Liver (tissue), 10 donors: ENCODE measurements at places on chromosomes 13 and 19.

DNA sequence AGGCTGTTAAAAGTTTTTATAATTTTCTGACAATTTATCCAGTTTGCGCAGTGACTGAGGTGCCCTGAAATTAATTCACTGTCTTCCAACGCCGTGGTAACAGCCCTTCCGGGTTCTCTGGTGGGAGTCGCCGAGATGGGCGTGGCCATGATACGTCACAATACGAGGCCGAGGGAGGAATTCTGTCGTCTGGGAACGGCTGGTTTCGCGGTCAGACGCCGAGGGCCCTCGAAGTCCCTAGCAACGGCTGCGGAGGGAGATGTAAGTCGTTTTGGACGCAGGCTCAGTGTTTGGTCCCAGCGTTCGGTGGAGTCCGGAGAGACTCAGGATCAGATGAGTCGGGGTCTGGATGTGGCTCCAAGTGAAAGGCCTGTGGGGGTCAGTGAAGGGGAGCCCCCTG, 21.7 kb downstream of the ZNF613 start:
- peaks cover 13% of the 10 kb centered on the region for H3K36me3 ChIP-seq
- no peak overlapping the region for H3K4me3 ChIP-seq
- H3K4me1 ChIP-seq = no peaks in the 10 kb centered on the region
- no peak for DNase-seq
- H3K27ac ChIP-seq = no peak overlapping the region

GRCh38 chr19:952049-952679, 26.3 kb downstream of the ARID3A start:
- peaks cover 7% of the 10 kb centered on the region for H3K4me1 ChIP-seq
- no peaks in the 10 kb centered on the region for H3K36me3 ChIP-seq
- no peak for DNase-seq
- no peak overlapping the region for H3K27ac ChIP-seq
- H3K4me3 ChIP-seq = no peak overlapping the region
- no peaks in the 10 kb centered on the region for H3K27me3 ChIP-seq

DNA sequence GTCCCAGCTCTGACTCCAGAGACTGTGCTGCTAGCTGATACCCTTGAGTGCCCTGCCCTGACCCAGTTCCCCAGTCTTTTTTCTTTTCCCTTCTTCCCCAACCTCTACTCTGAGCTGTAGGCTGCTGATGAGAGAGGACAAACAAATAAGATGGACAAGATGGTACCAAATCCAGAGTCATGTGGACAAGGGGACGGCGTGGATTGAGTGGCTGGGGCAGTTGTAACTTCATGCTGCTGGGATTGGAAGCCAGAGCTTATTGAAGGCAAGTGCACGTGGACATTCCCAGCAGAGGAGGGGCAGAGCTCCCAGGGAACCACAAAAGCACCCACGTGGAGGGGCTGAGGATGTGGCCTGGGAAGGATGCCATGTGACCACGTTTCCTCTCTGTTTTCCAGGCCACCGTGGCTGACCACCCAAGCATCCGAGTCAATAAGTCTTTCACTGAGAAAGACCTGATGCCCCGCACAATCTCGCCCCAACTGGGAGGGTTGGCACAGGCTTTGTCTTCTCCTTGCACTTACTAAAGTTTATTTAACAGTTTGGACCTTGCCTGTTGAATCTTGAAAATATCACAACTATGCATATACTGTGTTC, 323.3 kb upstream of the ZNF507 start:
- H3K4me3 ChIP-seq = no peak overlapping the region
- no peaks in the 10 kb centered on the region for H3K4me1 ChIP-seq
- no peaks in the 10 kb centered on the region for H3K27me3 ChIP-seq
- DNase-seq = peak; percentile 9

DNA sequence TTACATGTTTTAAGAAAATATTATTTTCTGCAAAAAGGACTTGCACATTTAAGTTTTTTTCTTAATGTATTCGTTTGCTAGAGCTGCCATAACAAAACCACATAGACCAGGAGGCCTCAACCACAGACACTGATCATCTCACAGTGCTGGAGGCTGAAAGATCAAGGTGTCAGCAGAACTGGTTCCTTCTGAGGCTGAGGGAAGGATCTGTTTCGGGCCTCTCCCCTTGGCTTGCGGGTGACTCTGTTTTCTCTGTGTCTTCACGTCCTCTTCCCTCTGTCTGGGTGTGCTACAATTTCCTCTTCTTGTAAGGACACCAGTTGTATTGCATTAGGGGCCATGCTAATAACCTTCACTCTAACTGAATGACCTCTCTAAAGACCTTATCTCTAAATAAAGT, 364.2 kb downstream of the IRS2 start:
- no peak overlapping the region for H3K27ac ChIP-seq
- no peaks in the 10 kb centered on the region for H3K27me3 ChIP-seq
- H3K4me1 ChIP-seq = no peaks in the 10 kb centered on the region
- H3K4me3 ChIP-seq = no peak overlapping the region
- no peaks in the 10 kb centered on the region for H3K36me3 ChIP-seq

DNA sequence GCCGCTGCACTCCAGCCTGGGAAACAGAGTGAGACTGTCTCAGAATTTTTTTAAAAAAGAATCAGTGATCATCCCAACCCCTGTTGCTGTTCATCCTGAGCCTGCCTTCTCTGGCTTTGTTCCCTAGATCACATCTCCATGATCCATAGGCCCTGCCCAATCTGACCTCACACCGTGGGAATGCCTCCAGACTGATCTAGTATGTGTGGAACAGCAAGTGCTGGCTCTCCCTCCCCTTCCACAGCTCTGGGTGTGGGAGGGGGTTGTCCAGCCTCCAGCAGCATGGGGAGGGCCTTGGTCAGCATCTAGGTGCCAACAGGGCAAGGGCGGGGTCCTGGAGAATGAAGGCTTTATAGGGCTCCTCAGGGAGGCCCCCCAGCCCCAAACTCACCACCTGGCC, at the start of gene KLK2:
TSS of gene KLK2 (plus strand) at position 384 of the 400 bp plus-strand sequence. CDS start 35 bp downstream, outside the sequence.
- H3K36me3 ChIP-seq = no peaks in the 10 kb centered on the region
- H3K4me1 ChIP-seq = no peaks in the 10 kb centered on the region
- H3K27ac ChIP-seq = no peak within 1 kb of the TSS
- H3K27me3 ChIP-seq = peaks cover 3% of the 10 kb centered on the region
- no peak for DNase-seq
- no peak within 1 kb of the TSS for H3K4me3 ChIP-seq
